SK-N-MC (cell line): ENCODE measurements at places on chromosomes 4 and X.

- DNase-seq = no peak
Observed at GRCh38 chrX:23616361-23616760, 50.9 kb upstream of the PRDX4 start.

DNA sequence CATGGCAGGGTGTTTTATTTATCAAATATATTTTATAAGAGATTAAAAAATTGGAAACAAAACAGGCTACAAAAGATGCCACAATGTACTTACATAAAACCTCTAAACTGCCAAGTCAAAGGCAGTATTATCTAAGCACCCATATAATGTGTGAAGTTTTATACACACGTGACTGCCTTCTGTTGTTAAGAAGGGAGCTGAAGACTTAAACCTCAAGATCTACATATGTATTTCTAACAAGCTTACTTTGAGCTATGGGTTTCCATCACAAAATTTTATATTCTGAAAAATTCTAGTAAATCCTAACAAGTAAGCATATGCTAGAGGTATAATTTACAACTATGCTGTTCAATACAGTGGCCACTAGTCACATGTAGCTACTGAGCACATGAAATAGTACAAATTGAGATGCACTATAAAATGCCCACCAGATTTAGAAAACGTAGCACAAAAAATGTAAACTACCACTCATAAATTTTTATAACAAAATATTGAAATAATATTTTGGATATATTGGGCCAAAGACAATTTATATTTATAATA lies 9.8 kb downstream of the ATP8A1 start:
- no peak for DNase-seq

- no peak for DNase-seq
Observed at GRCh38 chr4:70718811-70719604, 2.8 kb upstream of the RUFY3 start.

DNA sequence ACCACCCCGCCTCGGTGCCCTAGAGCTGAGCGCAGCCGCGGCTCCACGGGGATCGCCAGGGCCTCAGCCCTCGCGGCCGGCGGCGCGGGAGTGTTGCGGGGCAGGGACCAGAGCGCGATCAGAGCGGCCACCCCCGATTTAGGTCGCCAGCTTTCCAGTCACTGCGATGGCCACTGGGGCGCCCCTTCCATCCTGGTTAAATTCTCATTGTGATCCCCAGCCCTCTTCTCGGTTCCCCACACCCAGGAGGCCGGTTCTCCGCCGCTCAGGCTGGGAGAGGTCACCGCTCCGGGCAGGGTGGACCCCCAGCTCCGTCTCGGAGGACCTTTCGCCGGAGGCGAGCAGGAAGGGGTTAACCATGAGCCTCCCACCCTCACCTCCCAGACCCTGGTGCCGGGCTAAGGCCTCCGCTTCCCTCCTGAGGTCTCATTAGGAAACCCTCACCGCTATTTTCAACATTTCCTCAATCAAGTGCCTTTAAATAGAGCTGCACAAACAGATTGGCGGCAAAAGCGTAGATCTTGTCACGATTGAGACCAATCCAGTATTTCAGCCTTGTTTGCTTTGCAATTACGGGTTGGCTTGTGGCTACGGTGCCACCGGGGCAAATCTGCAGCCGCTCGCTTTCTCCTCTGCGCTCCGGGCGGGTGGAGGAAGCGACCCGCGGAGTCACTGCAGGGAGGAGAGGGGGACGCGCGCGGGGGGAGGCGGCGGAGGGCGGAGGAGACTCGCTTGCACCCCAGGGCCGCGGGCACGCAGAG lies 8.3 kb upstream of the HAND2 start:
- DNase-seq = no peak

DNA sequence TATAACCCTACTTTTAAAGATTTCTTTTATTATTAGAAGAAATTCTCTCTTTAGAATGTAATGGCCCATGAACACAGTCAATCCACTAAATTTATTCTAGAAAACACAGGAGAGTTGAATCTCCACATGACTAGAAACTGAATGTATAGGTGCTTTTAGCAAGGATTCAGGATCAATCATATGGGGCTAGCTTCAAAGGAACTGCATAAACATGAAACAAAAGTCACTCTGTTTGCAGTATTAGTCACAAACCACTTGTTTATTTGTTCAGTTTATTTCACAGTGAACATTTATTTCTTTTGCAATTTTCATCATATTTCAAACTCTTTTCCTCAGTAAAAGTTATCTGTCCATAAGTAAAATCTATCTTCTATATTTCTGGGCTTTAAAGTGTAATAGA lies 1604.6 kb downstream of the PCDH18 start:
- DNase-seq = no peak

DNA sequence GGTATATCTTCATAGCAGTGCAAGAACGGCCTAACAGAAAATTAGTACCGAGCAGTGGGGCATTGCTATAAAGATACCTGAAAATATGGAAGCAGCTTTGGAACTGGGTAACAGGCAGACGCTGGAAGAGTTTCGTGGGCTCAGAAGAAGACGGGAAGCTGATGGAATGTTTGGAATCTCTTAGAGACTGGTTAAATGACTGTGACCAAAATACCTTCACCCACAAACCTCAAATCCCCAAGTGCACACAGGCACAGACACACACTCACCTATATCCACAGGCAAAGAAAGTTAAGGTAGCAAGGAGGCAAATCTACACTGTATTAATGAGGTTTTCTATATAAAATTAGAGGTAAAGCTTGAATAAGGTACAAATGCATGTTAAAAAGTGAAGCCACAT lies 14.6 kb upstream of the SPRY1 start:
- no peak for DNase-seq

GRCh38 chrX:71128166-71128833 lies 9.9 kb downstream of the MED12 start:
- no peak for DNase-seq

DNA sequence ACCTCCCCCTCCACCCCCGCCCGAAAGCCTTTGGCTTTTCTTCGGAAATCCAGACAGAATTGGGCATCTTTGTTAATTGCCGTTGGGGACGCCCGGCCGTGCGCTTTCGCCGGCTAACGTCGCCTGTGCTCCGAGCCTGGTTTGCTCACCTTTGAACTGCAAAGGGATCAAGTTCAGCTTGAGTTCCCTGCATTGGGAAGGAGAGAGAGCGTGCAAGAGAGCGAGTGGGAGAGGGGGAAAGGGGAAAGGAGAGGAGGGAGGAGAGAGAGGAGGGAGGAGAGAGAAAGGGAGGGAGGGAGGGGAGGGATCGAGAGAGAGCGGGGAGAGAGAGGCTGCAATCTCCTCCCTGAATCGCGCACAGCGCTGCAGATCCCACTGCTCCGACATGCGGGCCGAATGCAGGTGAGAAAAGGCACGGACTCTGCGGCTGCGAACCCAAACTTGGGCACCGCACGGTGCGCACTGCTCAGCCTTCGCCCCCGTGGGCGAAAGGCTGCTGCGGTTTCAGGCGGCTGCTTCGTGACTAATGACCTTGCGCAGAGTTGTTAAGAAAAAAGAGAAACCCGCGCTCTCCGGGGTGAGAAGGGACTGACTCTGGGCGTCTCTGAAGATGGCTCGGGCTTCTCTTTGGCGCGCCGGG lies at the start of gene PCDH7:
PCDH7 (plus strand) TSS at position 349 of the 640 bp plus-strand sequence. CDS start 1,054 bp downstream, outside the sequence.
- no peak for DNase-seq

DNA sequence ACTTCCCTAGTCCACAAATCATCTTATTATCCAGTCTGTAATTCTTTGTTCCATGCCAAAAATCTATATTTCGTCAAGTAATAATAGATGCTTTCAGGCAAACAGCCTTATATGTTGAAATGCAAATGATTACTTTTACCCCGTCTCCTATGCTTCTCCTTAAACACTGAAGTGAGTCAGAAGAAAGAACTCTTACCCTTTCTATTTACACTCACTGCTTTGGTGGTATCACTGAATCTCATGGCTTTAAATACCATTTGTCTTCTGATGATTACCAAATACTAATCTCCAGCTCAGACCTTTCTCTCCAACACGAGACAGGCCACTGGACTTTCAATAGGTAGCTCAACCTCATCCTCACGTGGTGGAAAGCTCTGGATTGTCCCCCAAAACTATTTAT lies 558.1 kb downstream of the IL1RAPL1 start:
- DNase-seq = no peak

GRCh38 chrX:155148724-155149537 lies 67.3 kb upstream of the VBP1 start:
- no peak for DNase-seq

DNA sequence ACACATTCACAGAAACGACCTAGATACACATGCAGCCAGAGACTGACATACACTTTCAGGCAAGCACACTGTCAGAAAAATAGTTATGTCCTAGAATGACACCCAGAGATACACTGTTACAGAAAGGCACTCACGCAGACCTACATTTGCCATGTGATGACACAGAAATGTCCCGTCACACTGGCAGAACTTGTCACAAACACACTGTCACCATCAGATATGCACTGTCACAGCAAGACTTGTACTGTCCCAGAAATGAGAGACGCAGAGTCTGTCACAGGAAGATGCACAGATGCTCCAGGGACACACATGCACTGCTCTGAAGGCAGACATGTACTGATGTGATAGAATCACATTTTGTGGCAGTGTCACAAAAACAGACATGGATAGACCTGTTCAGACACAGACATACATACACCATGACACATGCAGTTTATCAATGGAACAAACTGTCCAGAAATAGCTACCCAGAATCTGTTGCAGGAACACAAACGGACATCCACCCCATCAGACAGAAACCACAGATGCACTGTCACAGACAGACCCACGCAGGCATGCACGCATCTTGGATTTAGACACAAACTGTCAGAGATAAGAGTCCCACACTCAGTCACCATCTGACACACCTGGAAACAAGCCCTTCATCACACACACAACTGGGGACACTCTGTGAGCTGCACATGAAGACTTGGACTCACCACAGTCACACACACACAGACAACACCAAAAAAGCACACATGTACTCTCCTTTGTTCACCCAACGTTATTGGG lies 1.3 kb upstream of the PIM2 start:
- DNase-seq = no peak

DNA sequence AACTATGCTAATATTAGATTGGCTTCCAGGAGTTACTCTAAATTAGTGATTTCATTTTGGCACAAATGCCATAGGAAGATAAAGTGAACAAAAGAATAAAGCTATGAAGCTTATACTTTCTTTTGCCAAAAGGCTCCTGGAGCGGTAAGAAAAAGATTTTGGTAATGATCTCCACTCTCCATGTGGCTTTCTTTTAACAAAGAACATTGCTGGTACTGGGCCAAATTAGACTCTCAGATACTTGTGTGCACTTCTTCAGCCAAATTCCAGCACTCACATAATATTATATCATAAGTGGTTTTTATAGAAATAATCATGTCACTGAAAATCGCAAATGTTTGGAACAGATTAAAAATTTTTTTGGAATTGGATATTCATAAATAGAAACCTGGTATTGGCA lies 142.4 kb upstream of the FGF13 start:
- DNase-seq = no peak

DNA sequence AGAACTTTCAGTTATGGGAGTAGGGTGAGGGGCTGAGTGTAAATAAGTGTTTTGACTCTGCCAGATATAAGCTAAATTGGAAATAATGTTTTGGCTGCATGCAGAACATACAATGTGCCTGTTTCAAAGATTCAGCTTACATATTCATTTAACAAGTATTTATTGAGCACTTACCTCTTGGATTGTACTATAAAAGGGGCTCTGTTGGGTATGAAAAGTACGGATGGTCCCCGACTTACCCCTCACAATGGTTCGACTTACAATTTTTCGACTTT lies 799 bp upstream of the AIFM1 start:
- no peak for DNase-seq
